ENCODE measurements at places on chromosomes 2 and 18.

DNA sequence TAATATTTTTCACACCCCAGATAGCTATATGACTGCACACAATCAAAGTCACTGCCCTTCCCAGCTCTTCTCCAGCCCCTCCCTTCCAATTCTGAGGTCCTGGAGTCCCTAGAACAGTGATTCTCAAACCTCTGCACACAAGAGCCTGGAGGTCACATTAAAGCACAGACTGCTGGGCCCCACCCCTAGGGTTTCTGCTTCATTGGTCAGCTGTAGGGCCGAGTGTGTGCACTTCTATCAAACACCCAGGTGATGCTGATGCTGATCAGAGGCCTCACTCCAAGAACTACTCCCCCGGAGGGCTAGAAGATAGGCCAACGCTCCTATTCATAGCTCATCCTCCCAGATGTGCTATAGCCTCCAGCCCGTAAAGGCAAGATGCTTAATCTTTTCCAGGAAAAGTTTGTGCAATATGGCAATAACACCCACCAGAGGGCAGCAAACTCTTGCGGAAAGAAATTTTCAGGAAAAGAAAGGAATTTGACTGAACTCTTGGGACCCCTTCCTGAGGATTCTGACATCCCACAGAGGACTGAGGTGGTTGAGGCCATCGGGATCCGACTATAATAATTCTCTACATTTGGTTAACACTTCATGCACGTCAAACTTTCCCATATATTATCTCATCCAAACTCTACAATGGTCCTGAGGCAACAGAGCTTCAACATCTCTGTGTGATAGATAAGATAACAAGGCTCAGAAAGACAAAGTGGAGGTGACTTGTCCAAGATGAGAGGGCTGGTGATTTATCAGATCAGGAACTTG is 194.2 kb upstream of the PKDCC start:
- peak; percentile 71 for DNase-seq

DNA sequence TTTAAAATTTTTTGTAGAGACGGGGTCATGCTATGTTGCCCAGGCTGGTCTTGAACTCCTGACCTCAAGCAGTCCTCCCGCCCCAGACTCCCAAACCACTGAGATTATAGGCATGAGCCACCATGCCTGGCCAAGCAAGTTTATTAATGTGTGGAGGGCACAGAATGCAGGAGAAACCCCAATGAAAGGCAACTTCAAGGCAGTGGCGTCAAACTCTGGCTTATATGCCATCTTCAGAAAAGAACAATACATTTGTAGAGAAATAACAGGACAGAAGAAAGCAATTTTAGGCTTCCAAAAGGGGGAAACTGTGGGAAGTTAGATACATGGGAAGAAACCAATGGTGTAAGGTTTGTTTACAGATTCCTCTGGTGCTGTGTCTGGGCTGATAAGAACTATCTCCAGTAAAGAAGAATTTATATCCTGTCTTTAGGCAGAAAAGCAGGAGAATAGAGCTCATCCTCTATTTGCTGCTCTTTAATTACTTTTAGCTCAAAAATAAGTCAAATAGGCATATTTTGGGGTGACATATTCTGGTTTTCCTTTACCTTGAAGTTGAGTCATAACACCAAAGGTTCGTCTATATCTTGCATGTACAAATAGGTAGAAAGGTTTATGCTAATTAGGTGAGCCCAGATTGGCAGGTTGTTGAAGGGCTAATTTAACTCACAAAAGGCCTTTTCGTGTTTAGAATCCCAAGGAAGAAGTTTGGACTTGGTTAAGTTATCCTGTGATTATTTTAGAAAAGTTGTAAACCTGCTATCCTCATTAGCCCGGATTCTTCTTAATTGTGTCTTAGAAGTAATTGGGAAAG is 26.0 kb upstream of the TMEM214 start:
- DNase-seq: no peak

DNA sequence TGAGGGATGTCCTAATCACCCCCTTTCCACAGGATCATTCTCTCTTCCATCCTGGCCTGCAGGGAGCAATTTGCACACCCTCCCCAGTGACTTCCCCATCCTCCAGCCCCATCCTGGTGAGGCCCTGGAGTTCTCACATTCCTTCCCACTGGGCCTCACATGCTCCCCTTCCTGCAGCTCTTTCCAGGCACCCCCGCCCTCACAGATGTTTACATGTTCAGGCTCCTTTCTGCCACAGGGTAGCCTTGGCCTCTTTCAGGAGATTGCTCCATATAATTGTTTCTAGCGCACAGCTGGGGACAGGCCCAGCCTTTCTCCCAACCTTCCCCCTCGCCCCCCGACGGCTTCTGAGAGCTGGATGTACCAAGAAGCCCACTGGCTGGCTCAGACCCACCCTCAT is 288.4 kb upstream of the TRIB2 start:
- no peak for DNase-seq

GRCh38 chr2:100809506-100809905 is 10.4 kb upstream of the NPAS2 start:
- no peak for DNase-seq

GRCh38 chr2:9745153-9745899 is 97.9 kb upstream of the TAF1B start:
- no peak for DNase-seq

GRCh38 chr2:219331560-219332213 is 857 bp downstream of the RESP18 start:
- peak; percentile 13 for DNase-seq

GRCh38 chr18:57771193-57771592 is 31.9 kb downstream of the ATP8B1 start:
- DNase-seq: no peak

DNA sequence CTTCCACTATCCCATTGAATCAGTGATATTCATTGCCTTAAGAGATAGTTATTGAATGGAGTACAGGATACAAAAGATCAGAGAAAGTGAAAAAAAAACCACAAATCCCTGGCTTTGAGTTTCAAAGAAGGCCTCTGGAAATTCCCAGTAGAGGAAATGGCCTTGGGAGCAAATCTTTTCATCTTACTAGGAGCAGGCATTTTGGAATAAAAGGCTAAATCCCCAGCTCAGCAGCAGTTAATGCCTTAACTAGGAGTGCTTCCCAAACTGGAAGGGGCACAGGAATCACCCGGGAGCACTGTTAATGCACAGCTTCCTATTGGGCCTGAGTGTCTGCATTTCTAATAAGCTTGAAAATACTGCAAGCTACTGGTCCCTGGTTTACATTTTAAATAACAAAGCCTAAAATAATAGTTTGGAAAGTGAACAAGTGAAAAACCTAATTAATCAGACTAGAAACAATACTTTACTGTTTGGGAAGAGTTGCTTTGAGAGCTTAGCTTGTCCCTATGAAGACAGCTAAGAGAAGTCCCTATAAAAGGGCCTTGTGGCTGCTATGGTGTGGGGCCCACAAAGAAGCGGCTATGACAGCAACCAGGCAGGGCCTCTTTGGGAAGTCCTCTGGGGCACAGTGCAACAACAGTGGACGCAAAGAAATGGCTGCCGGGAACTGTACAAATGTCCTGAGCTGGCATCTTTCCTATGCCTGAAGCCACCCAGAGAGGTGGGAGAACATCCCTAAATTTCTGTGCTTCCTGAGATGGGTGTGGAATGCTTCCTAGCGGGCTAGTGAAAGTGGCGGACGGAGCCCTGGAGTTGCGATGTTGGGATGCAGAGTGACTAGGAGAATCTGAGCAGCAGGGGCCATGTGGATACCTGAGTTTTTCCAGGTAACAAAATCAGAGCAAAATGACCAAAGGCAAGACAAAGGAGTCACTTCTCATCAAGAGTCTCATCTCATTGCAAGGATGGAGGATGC is 117.1 kb upstream of the KLHL14 start:
- DNase-seq: no peak

GRCh38 chr18:57802213-57803102 is 657 bp downstream of the ATP8B1 start:
- no peak for DNase-seq

- peak; percentile 67 for DNase-seq
Observed at GRCh38 chr2:241443486-241444223, 64.7 kb downstream of the STK25 start.

- DNase-seq: peak; percentile 94
Observed at GRCh38 chr2:10405448-10405847, 42.7 kb downstream of the ODC1 start.

- no peak for DNase-seq
Observed at GRCh38 chr18:59932401-59932800, 32.6 kb downstream of the PMAIP1 start.

GRCh38 chr2:238006510-238006909 is 39.7 kb downstream of the UBE2F start:
- DNase-seq: no peak

- DNase-seq: no peak
Observed at GRCh38 chr2:18610090-18610489, 20.7 kb upstream of the NT5C1B start.

GRCh38 chr2:239289545-239289944 is 111.3 kb downstream of the HDAC4 start:
- no peak for DNase-seq

- DNase-seq: no peak
Observed at GRCh38 chr2:144079803-144080202, 440.1 kb downstream of the ZEB2 start.

GRCh38 chr2:145875016-145875415 is 1355.1 kb upstream of the ZEB2 start:
- DNase-seq: no peak

All from fibroblast of mammary gland (primary cell).